HT-29 (cell line): ENCODE measurements at places on chromosomes 5 and 9. TPM values are rescaled to one million over a fixed set of nuclear protein-coding genes. Genes with fewer than 3 reads are reported as not detected.

- no peak for DNase-seq
Observed at GRCh38 chr5:168137265-168137664, 154.2 kb upstream of the WWC1 start.

GRCh38 chr9:92669527-92669889, 423 bp downstream of the IPPK start:
- no peak for DNase-seq

- no peak for DNase-seq
Observed at GRCh38 chr5:17806818-17807468, 172.7 kb downstream of the TAF11L14 start.

- DNase-seq, result no peak
Observed at GRCh38 chr5:112183874-112184273, 235.2 kb downstream of the EPB41L4A start.

GRCh38 chr5:78858364-78858763, 126.7 kb downstream of the ARSB start:
- DNase-seq, result no peak

GRCh38 chr5:102200861-102201260, 95.2 kb downstream of the SLCO4C1 start:
- no peak for DNase-seq

- peak; percentile 33 for DNase-seq
Observed at GRCh38 chr5:131810510-131811249, 13.9 kb upstream of the FNIP1 start.

DNA sequence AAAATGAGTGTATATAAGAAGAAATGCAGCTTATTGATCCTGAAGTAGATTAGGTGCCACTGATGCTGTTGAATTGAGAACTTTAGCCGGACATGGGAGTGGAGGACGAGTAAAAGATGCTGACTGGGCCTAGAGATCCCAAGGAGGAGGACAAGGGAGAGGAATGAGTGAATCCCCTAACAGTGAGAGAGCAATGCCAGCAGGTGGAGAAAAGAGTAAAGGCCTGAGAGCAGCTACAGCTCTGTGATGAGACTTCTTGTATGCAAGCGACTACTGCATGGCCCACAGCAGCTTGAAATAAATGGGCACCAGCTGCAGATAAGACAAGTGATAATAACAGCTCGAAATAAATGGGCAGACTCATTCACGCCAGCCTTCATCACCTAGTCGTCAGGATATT, 44.5 kb upstream of the JMY start:
- no peak for DNase-seq

DNA sequence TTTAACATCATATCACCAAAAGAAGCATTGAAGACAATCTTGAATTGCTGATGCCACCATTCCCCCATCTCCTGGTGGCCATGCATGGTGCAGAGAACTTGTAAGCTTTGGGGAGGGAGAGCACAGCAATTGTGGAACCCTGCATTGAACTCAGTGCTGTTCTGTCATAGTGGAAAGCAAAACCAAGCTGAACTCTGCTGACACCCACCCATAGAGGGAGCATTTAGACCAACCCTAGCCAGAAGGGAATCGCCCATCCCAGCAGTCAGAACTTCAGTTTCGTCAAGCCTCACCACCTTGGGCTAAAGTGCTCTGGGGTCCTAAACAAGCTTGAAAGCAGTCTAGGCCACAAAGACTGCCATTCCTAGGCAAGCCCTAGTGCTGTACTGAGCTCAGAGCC, 37.4 kb upstream of the RUSC2 start:
- no peak for DNase-seq

GRCh38 chr5:178404987-178405386, 172.4 kb upstream of the PHYKPL start:
- DNase-seq, result no peak

GRCh38 chr5:38719403-38719802, 126.4 kb upstream of the OSMR start:
- DNase-seq, result no peak

DNA sequence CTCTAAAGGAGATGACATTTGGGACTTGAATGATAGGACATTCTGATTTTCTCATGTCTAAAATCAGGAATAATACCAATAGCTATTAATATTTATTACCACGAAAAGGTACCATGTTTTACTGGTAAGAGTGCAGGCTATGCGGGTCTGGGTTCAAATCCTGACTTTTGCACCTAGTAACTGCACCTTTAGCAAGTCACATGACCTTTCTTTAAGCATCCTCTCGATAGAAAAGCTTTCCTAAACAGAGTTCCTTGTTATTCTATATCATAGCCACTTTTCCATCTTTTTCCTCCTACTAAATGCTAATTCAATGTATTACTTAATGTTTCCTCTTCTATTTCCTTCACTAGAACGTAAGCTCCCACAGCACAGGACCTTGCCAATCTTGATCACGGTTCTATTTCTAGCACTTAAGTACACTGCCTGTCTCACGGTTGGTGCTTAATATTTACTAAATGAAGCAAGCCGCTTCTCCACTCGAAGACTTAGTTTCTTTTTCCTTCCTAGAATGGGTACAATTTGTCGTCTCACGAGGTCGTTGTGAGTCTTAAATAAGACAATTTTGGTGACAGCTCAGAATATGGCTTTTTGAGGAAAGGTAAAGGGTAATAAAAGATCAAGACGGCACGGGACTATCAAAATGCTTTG, 816 bp downstream of the RBM18 start:
- DNase-seq, result no peak

DNA sequence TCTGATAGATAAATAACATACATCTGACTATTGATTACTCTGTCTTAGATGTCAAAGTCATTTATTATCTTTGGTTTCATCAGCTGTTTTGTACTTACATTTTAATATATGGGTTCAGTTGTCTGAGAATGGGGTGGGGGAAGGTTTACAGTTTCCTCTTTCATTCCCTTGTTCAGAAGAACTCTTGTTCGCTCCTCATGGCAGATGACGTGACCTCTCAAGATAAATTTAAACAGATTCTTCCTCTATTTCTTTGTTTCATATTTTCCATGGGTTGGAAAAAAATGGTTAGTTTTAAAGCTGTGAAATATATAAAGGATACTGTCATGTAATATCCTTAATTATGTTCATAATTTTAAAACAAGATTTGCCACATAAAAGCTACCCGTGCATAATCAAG, 61.4 kb downstream of the TSSK1B start:
- no peak for DNase-seq

DNA sequence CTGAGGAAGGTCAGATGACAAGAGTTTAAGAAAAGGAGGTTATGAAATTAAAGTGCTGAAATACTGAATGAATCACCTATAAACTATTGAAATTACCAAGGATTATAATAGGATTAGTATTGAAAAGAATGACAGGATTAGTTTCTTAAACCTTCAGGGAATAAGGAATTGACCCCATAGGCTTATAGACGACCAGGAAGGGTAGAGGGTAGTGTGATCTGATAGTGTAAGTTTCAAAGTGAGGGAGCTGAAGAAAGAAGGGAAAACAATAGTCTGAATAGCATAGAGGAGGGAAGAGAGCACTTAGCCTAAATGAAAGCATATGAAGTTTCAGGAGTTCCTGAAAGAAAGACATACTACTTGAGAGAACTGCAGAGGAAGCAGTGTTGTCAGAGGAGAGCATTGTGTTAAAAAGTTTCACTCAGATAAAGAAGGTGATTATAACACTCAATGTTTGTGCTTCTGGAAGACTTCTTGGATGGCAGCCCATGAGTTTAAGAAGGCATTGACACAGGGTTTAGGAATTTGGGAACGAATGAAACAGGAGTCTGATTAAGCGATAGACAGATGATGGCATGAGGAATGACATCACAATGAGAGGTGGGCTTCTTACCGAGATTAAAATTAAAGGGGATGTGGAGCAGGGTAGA, 557.9 kb upstream of the GRAMD2B start:
- no peak for DNase-seq

- DNase-seq, result no peak
Observed at GRCh38 chr9:136617746-136618579, 44.8 kb upstream of the EGFL7 start.

DNA sequence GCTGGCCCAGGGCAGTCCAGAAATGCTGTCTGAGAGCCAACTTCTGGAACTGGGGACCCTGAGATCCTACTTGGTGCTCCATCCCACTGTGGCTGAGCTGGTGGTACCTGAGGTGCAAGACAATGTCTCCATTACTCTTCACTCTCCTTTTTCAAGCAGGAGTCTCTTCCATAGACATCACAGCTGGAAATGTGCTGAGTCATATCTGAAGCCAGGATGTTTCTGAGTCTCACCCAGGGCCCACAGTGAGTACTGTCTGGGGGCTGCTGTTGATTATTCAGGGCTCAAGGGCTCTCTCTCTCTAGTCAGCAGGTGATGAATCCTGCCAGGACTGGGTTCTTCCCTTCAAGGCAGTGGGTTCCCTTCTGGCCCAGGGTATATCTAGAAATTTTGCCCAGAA, 145.2 kb upstream of the TAS2R1 start:
- DNase-seq, result no peak

The LVRN gene
- not detected in 2 replicates for total RNA-seq

The DOCK8 gene
- not detected in 2 replicates for total RNA-seq

The HTR4 gene
- total RNA-seq, result 0.15 TPM in 1 of 2 replicates, not detected in the other

The NTRK2 gene
- not detected in 2 replicates for total RNA-seq
